ENCODE measurements at places on chromosomes 12 and 14.

DNA sequence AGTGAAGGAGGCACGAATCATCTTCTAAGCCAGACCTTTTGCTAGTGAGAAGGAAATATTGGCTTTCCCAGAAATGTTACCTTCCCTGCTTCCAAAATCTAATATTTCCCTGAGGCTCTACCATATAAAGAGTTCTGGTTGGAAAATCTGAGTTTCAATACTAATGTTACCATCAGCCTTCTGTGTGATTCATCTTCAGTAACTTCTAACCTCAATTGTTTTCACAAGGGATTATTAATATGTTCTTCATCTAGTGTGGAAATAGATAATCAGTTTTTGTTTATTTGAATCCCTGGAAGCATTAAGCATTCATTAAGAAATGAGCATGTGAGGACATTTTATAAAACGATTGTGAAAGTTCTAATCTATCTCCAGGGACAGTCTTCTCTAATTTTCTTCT lies 720.9 kb downstream of the AACS start:
- DNase-seq, result no peak

- DNase-seq, result no peak
Observed at GRCh38 chr12:121788176-121788818, 5.2 kb downstream of the RHOF start.

GRCh38 chr12:122226366-122227125 lies 694 bp upstream of the DIABLO start:
- DNase-seq, result no peak

- DNase-seq, result no peak
Observed at GRCh38 chr14:83085725-83086124, 1552.1 kb upstream of the SEL1L start.

DNA sequence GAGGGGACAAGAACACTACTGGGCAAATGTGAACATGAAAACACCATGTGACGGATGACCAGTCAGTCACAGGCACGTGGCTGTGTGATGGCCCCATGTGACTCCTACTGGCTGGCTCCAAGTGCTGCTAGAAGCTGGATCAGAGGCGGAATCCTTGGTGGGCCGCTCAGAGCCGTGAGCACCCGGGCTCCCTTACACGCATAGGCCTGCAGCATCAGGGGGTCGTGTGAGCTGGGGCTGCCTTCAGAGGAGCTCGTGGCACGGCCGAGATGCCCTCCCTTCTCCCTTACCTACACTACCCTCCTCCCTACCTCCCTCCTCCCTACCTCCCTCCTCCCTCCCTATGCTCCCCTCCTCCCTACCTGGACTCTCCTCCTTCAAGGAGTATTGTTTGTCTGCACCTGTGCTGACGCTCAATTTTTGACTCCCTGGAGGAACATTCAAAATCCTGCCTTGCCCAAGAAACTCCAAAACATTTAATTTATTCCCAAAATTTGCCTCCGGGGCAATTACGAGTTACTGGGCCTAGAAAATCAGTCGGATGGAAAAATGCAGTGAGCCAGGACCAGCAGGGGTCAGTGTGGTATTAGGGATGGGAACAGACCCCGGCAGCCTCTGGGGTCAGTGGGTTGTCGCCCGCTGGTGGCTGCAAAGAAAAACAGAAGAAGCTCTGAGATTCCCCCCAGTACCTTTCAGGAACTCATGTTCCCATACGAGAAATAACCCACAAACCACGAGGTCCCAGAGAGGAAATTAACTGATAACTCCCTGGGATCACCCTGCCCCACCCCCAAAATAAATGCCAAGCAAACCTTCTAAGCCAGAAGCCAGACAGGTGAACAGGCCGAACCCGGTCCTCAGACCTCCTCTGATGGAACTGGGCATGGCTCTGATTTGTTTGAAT lies 61.3 kb downstream of the C14orf132 start:
- DNase-seq, result peak; percentile 79

GRCh38 chr14:88013750-88014349 lies 8.9 kb downstream of the GPR65 start:
- peak; percentile 83 for DNase-seq
